ENCODE measurements at places on chromosomes 3 and 15. TPM values are rescaled to one million over a fixed set of nuclear protein-coding genes. Genes with fewer than 3 reads are reported as not detected.

The MAP2K5 gene
- total RNA-seq, result 4.9 TPM

The GOLGA8G gene
- not detected for total RNA-seq

The GCNT3 gene
- total RNA-seq, result not detected

The CCDC51 gene
- total RNA-seq, result 17.0 TPM

The SLC27A2 gene
- total RNA-seq, result 0.50 TPM

The PLCB2 gene
- total RNA-seq, result 2.2 TPM

The SCN11A gene
- not detected for total RNA-seq

The ATP8B4 gene
- 0.34 TPM for total RNA-seq

The LMAN1L gene
- not detected for total RNA-seq

The MORC1 gene
- not detected for total RNA-seq

The DNAJC19 gene
- total RNA-seq, result 27.1 TPM

The PAQR5 gene
- total RNA-seq, result 1.2 TPM

The ITPKA gene
- total RNA-seq, result 15.6 TPM

The IL17RE gene
- 3.9 TPM for total RNA-seq

The TMEM40 gene
- total RNA-seq, result not detected

The SLC28A2 gene
- not detected for total RNA-seq

The USP13 gene
- 8.4 TPM for total RNA-seq

The STAB1 gene
- 0.50 TPM for total RNA-seq

The ACAD11 gene
- total RNA-seq, result 19.5 TPM

The SPG21 gene
- 63.9 TPM for total RNA-seq

The POU1F1 gene
- not detected for total RNA-seq

The MESP2 gene
- total RNA-seq, result 1.3 TPM

The BCHE gene
- 10.0 TPM for total RNA-seq

The TMEM202 gene
- total RNA-seq, result not detected

The FETUB gene
- total RNA-seq, result not detected

The ARL6IP5 gene
- total RNA-seq, result 156 TPM

The NOX5 gene
- not detected for total RNA-seq

The FOXB1 gene
- not detected for total RNA-seq

The ASB14 gene
- not detected for total RNA-seq

The CACNA2D2 gene
- 0.17 TPM for total RNA-seq

The GP5 gene
- total RNA-seq, result not detected

The AADACL2 gene
- total RNA-seq, result not detected

The DNAJA4 gene
- total RNA-seq, result 2.0 TPM

The CCR8 gene
- not detected for total RNA-seq

Data from bronchus fibroblast of lung (primary cell).